ENCODE measurements at places on chromosomes 11 and 22. TPM values are rescaled to one million over a fixed set of nuclear protein-coding genes. Genes with fewer than 3 reads are reported as not detected.

BACE1-AS gene
- 5.9 TPM for polyA plus RNA-seq

MISFA gene
- polyA plus RNA-seq, result 0.62 TPM

APOBEC3F gene
- 1.8 TPM for polyA plus RNA-seq

PHETA2 gene
- polyA plus RNA-seq, result 10.0 TPM

RELA gene
- polyA plus RNA-seq, result 40.0 TPM

DDIAS gene
- polyA plus RNA-seq, result 0.92 TPM

OR52B2 gene
- polyA plus RNA-seq, result not detected

XKR3 gene
- not detected for polyA plus RNA-seq

KCNJ11 gene
- polyA plus RNA-seq, result 0.71 TPM

ROBO3 gene
- polyA plus RNA-seq, result 8.6 TPM
